ENCODE measurements at places on chromosomes 12 and 14. TPM values are rescaled to one million over a fixed set of nuclear protein-coding genes. Genes with fewer than 3 reads are reported as not detected.

- DNase-seq = no peak
Observed at GRCh38 chr14:22432348-22432976, 156.6 kb downstream of the DAD1 start.

Gene KLRC2
- total RNA-seq = not detected

GRCh38 chr14:59275668-59276067 lies 87.2 kb downstream of the DAAM1 start:
- DNase-seq = no peak

DNA sequence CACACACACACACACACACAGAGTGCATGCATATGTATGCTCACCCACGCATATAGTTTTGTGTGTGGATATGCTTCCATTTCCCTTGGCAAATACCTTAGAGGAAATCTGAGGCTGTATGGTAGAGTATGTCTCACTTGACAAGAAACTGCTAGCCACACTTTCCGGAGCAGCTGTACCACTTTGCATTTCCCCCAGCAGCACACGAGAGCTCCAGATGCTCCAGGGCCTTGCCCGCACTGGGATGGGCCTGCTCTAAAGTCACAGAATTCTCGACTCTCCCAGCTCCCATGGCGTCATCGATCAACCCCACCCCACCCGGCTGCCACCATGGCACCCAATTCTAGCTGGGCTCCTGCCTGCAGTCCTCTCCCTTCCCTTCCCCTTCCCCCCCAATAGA lies 21.9 kb downstream of the CLMN start:
- no peak for DNase-seq

- DNase-seq = no peak
Observed at GRCh38 chr12:130514149-130514551, 176.5 kb downstream of the PIWIL1 start.

Gene NPFF
- total RNA-seq = not detected

GRCh38 chr12:6383572-6384498 lies at the start of gene LTBR:
Gene LTBR, plus strand, starts transcription at chr12:6384162. Its CDS starts 197 bp downstream, at chr12:6384359.
- DNase-seq = peak; percentile 98

- no peak for DNase-seq
Observed at GRCh38 chr14:22390824-22391461, 198.1 kb downstream of the DAD1 start.

Gene KRT3
- not detected for total RNA-seq

DNA sequence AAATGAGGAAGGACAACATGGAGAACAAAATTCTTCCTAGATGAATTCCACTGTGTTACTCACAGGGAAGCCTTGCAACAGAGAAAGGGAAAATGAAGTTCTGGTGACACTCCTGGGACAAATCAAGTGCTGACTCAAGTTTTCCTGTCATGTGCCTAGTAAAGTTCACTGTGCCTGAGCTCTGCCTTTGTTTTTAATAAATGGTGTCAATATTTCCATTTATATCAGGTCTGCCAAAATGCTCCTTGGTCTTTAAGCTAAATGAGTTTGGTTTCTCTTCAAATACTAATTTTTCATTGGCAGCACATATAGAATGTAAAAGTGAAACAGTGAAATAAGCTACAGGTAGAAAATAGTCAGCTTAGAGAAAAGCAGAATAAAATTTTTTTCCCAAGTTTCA lies 33.0 kb downstream of the HIGD1C start:
- DNase-seq = no peak

DNA sequence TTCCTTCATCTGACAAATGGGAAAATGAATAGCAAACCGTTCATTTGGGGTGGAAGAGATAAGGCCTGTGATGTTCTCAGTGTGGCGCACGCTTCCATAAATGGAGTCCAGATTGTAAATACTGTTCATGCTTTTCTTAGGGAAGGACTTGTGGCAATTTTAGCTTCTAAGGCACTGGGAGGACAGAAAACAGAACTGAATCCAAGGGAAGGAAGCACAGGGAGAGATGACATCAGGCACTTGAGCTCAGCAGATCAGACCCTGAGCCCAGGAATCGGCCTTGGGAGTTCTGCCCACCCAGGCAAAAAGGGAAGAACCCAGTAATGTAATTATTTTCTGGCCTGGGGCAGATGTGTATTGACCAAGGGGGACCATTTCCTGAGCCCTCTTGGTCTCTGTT lies 7.2 kb upstream of the SH2B3 start:
- no peak for DNase-seq

Gene BHLHE41
- total RNA-seq = 39.1 TPM

DNA sequence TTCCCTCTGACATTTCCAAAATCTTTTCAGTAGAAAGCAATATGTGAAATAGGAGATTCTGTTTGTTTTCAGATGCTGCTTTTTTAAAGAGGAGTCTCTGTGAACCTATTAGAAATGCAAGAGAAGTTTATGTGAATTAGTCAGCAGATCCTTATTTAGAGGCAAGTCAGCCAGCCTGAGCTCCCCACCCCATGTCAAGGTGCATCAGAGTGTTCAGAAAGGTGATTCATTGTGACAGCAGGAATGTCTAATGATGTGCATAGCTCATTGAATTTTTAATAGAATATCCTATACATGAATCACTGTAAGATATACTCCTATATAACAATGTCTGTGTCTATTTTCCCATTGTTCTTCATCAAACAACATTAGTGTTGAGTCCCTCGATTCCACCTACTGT lies 1222.4 kb upstream of the USP15 start:
- DNase-seq = no peak

Gene OXA1L
- 164 TPM for total RNA-seq

DNA sequence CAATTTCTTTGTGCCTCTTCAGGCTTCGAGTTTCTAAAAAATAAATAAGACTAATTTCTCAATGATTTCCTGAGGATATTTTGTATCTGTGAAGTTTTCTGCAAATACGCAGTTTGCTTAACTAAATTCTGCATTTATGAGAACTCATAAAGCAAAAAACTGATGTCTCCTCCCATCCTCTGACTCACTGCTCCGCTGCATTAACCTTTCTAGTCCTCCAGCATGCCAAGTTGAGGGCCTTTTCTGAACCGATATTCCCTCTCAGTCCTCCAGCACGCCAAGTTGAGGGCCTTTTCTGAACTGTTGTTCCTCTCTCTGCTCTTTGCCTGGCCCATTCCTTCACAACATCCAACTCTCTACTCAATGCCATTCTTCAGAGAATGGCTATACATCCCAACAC lies 3.2 kb downstream of the IPO8 start:
- DNase-seq = no peak

DNA sequence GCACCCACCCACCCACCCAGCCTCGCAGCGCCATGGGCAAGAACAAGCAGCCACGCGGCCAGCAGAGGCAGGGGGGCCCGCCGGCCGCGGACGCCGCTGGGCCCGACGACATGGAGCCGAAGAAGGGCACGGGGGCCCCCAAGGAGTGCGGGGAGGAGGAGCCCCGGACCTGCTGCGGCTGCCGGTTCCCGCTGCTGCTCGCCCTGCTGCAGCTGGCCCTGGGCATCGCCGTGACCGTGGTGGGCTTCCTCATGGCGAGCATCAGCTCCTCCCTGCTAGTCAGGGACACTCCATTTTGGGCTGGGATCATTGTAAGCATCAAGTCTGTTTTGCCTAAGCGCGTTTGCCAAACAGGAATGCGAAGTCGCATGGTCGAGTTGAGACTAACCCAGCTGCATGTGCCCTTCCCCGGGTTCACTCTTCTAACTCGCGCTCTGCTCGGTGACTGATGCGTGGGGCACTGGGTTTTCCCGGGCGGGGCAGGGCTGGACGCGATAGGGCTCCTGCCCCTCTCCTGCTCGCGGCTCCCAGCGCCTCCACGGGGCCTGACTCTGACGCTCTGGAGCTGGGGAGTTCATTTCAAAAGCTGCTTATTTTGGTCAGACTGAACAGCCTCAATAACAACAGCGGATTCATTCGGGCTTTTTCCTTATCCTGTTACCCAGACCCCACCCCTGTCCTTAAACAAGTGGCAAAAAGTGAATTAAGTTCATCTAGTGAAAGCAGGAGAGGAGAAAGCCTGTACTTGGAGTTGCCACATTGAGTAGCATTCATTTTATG lies 458 bp downstream of the SSPN start:
- DNase-seq = peak; percentile 64

Gene RNU4-1
- 3,793 TPM for total RNA-seq

DNA sequence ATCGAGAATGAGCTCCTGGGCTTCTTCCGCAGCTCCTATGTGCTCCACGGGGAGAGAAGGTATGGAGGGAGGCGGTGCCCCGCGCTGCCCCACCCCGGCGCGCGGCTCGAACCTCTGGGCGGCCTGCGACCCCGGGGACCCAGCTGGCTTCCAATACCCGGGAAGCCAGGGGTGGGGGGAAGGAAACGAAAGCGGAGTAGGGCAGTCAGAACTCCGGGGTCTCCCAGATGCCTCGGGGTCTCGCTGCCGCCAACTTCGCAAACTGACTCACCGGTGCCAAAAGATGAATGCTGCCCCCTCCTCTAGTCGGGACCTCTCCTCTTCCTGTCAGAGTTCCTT lies 1.3 kb downstream of the TRHDE start:
- no peak for DNase-seq

Gene CYP46A1
- 3.0 TPM for total RNA-seq

DNA sequence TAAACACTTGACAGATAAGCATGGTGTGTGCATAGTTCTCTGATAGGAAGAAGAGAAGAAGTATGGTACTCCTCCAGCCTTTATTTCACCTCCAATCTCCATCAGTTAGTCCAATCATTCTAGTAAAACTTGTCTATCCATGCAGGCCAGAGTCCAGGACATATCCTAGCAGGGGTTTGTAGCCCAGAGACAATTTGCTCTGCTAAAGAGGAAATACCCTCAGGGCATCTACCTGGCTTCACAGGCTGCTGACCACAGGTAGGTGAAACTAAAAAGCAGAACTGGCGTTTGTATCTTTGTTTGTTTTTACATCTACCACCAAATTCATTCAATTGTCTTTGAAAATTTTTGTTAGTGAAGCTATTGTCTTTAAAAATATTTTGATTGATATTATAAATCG lies 717.6 kb downstream of the FSCB start:
- DNase-seq = no peak

Measured in Right ventricle myocardium superior (tissue), 1 donor.